ENCODE measurements at places on chromosomes 7 and 10.

GRCh38 chr7:78168865-78169264 is 370.3 kb downstream of the PHTF2 start:
- no peak for DNase-seq

- DNase-seq = no peak
Measured at GRCh38 chr7:142670511-142670910, 78.8 kb upstream of the PRSS1 start.

DNA sequence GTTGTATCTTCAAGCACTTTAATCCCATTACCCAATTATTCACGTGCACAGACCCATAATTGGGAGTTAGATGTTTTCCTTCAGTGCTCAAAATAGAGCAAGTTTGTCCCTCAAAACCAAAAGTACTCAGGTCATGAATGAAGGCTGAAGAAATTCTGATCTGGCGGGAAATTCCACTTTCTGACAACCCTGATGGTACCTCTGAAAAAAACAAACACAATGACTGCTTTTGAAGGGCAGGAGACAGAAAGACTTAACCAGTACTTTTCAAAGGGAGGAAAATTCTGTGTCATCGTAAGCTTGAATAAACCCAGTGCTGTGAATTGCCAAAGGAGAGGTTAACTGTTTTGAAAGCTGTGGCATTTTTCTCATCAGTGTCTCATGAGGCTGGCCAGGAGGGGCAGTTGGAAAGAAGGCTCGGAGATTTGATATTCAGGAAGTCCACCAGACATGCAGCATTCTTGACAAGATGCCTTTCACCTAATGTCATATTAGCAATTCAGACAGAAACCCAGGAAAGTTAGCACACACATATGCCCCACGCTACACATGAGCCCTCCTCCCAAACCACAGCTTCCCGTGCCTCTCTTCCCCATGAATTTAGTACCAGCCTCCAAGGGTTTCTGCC is 347.0 kb downstream of the KCNMA1 start:
- DNase-seq = no peak

DNA sequence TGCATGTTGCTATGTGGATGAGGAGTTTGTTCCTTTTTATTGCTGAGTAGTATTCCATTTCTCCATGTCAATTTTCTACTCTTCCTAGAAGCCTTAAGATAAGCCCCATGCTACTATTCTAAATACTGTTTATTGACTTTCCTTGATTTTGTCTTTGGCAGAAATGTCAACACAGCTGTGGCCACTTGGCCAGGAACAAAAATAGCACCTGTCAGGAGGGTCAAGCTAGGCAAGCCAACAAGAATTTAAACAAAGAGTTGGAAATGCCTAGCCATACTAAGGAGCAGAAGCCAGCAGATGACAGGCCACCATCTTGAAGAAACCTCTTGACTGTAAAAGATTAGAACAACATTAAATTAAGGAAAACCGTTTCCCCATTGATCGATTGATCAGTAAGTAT is 34.7 kb downstream of the JAZF1 start:
- no peak for DNase-seq

- no peak for DNase-seq
Measured at GRCh38 chr7:148598351-148598750, 7.8 kb downstream of the C7orf33 start.

DNA sequence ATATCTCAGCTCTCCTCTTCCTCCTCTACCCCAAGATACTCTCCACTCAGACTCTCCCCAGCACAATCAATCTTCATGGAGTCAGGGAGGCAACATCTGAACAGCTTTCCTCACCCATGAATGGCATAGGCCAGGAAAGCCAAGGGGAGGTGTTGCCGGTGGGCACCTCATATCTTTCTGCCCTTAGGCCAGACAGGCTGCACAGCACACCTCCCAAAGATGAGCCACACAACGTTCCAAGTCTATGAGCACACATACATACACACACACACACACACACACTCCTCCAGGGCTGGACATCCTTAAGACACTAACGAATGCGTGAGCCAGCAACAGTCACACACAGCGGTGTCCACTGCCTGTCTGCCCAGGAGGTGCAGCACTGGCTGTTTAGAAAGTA is 17.7 kb downstream of the COBL start:
- no peak for DNase-seq

All from stimulated activated CD8-positive, alpha-beta memory T cell treated with anti-CD3 and anti-CD28 coated beads, Interleukin-4, amount 100 ng/mL, for 48 hours (primary cell).